Astrocyte (in vitro differentiated cells and primary cell): ENCODE measurements at places on chromosomes 7 and 10. TPM values are rescaled to one million over a fixed set of nuclear protein-coding genes. Genes with fewer than 3 reads are reported as not detected.

GRCh38 chr10:43648398-43649184 lies at the start of gene ZNF32:
TSS of gene ZNF32 (minus strand) at chr10:43648881. CDS start at chr10:43646133, 2,748 bp downstream.
- DNase-seq: peak; percentile 67

GRCh38 chr10:34826857-34827766 lies 12.0 kb upstream of the PARD3 start:
- DNase-seq: no peak

GRCh38 chr7:137324796-137325696 lies 18.5 kb downstream of the PTN start:
- no peak for DNase-seq

The ZNF277 gene
- 22.9 and 23.0 TPM in 2 replicates for total RNA-seq

GRCh38 chr7:133683182-133683454 lies 430.2 kb downstream of the EXOC4 start:
- DNase-seq: no peak

GRCh38 chr10:114647545-114648138 lies 10.4 kb downstream of the ABLIM1 start:
- DNase-seq: peak; percentile 62

- DNase-seq: no peak
Observed at GRCh38 chr7:148763622-148764021, 64.9 kb downstream of the CUL1 start.

DNA sequence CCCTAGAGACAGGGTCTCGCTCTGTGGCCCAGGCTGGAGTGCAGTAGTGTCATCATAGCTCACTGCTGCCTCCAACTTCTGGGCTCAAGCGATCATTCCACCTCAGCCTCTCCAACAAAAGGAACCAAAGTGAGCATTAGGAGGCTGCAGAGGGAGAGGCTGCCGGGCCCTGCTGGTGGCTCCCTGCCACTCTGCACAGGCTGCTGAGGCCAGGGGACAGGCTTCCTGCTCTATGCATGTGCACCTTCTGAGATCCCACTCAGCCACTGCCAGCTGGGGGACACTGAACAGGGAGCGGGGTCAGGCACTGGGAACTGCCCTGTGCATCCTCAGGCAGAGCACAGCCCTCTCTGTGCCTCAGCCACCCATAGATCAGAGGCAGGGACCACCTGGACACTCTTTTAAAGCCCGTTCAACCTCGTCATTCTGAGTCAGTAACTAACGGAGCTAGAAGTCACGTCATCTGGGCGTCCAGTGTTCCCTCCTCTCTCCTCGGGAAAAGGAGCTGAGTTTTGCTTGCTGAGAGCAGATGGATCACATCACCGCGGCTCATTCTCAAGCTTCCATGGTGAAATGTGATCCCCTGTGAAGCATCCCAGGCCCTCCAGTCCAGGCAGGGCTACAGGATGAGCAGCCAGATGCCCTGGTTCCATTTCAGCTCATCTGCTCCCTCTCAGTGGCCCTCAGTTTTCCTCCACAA lies 109.6 kb downstream of the MYL10 start:
- DNase-seq: peak; percentile 60

- DNase-seq: no peak
Observed at GRCh38 chr10:124522933-124523871, 61.6 kb downstream of the LHPP start.

- DNase-seq: no peak
Observed at GRCh38 chr10:44947371-44948152, 12.0 kb upstream of the RASSF4 start.

The ATG9B gene
- total RNA-seq: 1.8 and 2.2 TPM in 2 replicates

The ZNF485 gene
- total RNA-seq: 4.1 and 4.3 TPM in 2 replicates

GRCh38 chr7:38020121-38020785 lies 99.8 kb downstream of the EPDR1 start:
- DNase-seq: peak; percentile 79

DNA sequence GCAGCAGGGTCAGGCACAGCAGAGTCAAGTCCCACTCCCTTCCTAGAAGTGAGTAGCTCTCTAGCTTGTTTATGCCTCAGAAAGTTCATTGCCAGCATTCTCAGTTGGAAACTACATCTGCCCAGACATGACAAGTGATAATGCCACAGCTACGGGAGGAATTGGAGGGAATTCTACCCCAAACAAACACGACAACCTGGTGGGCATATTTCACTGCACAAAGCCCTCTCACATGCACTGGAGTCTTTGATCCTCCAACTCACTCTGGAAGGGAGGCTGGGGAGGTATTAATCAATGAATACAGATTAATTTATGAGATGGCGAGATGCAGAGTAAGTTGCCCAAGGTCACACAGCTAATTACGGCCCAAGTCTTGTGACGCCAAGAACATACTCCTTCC lies 126.0 kb upstream of the MGMT start:
- no peak for DNase-seq

- no peak for DNase-seq
Observed at GRCh38 chr10:113518816-113519591, 33.8 kb upstream of the HABP2 start.

DNA sequence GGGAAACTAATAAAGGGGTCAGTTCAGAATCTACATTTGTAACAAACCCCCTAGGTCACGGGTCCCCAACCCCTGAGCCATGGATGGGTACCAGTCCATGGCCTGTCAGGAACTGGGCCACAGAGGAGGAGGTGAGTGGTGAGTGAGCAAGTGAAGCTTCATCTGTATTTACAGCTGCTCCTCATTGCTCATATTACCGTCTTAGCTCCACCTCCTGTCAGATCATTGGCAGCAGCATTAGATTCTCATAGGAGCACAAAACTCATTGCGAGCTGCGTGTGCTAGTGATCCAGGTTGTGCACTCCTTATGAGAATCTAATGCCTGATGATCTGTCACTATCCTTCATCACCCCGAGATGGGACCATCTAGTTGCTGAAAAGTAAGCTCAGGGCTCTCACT lies 88.4 kb upstream of the MPP7 start:
- no peak for DNase-seq

DNA sequence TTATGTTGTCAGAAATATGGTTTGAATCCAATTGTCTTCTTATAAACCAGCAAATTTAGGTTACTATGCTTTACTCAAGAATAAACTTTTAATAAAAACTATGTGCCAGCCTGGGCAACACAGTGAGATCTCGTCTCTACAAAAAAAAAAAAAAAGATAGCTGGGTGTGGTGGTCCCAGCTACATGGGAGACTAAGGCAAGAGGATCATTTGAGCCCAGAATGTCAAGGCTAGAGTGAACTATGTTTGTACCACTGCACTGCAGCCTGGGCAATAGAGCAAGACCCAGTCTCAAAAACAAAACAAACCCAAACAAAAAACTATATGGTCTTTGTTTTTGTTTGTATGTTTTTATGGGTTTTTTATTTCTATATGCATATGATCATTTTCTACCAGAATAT lies 7.5 kb upstream of the ARHGAP12 start:
- DNase-seq: no peak

GRCh38 chr10:46291817-46292572 lies 5.2 kb downstream of the ANTXRL start:
- DNase-seq: no peak

- DNase-seq: peak; percentile 68
Observed at GRCh38 chr10:58577437-58577777, 64.7 kb downstream of the BICC1 start.

The SLC39A12 gene
- total RNA-seq: not detected in 2 replicates

The ST8SIA6 gene
- total RNA-seq: 0.12 TPM in 1 of 2 replicates, not detected in the other

GRCh38 chr10:98415731-98416119 lies 743 bp upstream of the PYROXD2 start:
- DNase-seq: no peak

The TSPAN33 gene
- total RNA-seq: 6.5 and 6.8 TPM in 2 replicates

The PTPN20 gene
- total RNA-seq: not detected in 2 replicates

- DNase-seq: no peak
Observed at GRCh38 chr10:12945690-12946359, 55.7 kb downstream of the CCDC3 start.

The TAS2R41 gene
- total RNA-seq: not detected in 2 replicates

The ZNF488 gene
- 0.94 and 1.4 TPM in 2 replicates for total RNA-seq

DNA sequence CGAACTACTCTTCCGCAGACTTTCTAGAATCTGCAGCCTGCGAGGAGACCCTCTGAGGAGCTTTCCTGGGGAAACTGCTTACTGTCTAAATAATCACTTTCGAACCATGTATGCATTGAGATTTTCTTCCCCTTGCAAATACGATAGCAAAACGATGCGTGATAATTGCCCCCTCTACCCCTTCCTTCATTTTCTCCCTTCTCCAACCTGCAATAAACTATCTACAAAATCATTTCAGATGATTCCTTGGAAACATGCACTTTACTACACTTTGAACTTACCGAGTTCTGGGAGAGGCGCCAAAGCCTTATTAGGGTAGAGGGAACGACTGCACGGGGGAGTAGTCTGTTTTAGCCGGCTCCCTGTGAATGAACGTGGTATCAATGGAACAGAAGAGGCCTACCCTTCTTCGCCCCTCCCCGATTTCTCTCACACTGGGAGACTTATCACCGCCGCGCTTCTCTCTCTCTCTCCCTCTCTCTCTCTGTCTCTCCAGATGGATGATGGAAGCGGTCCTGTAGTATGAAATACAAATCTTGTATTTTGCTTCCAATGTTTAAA lies at the start of gene FGFBP3:
FGFBP3 (minus strand) TSS at position 370 of the 561 bp plus-strand sequence. CDS start 517 bp downstream, outside the sequence.
- peak; percentile 52 for DNase-seq

The PDGFA gene
- 47.1 and 52.9 TPM in 2 replicates for total RNA-seq

GRCh38 chr7:107638594-107638993 lies 22.0 kb upstream of the SLC26A4 start:
- no peak for DNase-seq

The TLL2 gene
- total RNA-seq: 7.6 and 9.6 TPM in 2 replicates

The GIMAP5 gene
- total RNA-seq: 0.14 TPM in 1 of 2 replicates, not detected in the other

- DNase-seq: no peak
Observed at GRCh38 chr10:49200854-49201253, 12.7 kb upstream of the TMEM273 start.

DNA sequence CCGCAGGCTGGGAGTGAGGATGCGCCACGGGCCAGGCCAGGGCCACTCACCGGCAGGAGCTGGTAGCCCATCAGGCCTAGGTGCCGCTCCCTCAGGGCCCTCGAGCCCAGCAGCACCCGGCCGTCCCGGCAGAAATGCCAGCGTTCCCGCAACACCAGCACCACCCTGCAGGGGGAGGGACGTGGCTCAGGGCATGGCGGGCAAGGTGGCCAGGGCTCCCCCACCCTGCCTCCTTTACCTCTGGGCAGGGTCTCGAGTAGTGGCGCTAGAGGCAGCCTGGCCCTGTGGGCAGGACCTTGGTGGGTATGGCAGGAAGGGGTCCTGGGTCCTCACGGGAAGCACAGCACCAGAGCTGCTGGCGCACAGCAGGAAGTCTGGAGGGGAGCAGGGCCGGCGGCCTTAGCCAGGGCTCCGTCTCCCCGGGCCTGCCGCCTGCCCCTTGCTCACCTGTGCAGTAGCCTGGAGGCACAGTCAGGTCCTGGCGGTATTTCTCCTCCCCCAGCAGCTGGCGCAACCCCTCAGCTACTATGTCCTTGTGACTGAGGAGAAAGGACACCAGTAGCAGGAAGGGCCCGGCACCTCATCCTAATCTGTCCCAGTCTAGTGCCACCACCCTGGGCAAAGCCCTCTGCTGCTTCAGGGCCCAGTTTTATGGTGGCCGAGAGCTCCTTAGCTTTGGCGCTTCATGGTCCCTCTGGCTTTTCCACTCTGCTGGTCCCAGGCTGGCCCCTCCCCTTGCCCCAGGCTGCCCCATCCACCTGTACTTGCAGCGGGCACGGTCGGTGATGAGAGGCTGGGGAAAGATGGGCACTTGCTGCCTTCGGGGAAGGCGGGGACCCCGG lies 3.5 kb downstream of the FASTK start:
- DNase-seq: no peak
